ENCODE measurements at places on chromosomes 3 and 15. TPM values are rescaled to one million over a fixed set of nuclear protein-coding genes. Genes with fewer than 3 reads are reported as not detected.

PLA2G4E gene
- not detected for polyA plus RNA-seq

PTX3 gene
- polyA plus RNA-seq: 18.1 TPM

TTC21A gene
- 11.6 TPM for polyA plus RNA-seq

HGD gene
- 76.9 TPM for polyA plus RNA-seq

DISP2 gene
- 0.11 TPM for polyA plus RNA-seq

MORC1 gene
- polyA plus RNA-seq: 0.83 TPM
